ENCODE measurements at places on chromosomes 7 and 10.

GRCh38 chr7:40192036-40192435 lies 57.2 kb downstream of the SUGCT start:
- DNase-seq = no peak

- DNase-seq = no peak
Measured at GRCh38 chr7:71710442-71710841, 578.5 kb downstream of the GALNT17 start.

DNA sequence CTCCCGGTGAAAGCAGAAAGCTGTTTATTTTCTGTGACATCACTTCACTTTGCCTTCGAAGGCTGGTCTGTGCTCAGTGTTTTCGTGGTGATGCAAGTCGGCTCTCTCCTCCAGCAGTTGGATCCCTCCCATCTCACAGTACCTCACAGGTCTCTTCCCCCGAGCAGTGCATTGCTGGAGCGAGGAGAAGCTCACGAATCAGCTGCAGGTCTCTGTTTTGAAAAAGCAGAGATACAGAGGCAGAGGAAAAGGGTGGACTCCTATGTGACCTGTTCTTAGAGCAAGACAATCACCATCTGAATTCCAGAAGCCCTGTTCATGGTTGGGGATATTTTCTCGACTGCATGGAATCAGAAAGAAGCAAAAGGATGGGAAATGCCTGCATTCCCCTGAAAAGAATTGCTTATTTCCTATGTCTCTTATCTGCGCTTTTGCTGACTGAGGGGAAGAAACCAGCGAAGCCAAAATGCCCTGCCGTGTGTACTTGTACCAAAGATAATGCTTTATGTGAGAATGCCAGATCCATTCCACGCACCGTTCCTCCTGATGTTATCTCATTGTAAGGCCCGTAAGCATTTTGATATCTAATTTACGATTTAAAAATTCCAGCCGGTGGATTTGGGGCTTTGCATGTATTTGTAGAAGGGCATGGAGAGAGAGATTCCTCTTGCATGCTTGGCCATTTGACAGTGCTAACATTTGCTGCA lies at the start of gene LGI1:
Gene LGI1, plus strand, starts transcription at position 136 of the 707 bp plus-strand sequence. Its CDS starts 209 bp downstream, at position 345.
- no peak for DNase-seq

GRCh38 chr10:28564905-28565304 lies 32.0 kb downstream of the WAC start:
- DNase-seq = no peak

- no peak for DNase-seq
Measured at GRCh38 chr7:93902777-93903423, 3.5 kb upstream of the GNGT1 start.

GRCh38 chr10:22443175-22443901 lies 98.0 kb downstream of the SPAG6 start:
- DNase-seq = no peak

DNA sequence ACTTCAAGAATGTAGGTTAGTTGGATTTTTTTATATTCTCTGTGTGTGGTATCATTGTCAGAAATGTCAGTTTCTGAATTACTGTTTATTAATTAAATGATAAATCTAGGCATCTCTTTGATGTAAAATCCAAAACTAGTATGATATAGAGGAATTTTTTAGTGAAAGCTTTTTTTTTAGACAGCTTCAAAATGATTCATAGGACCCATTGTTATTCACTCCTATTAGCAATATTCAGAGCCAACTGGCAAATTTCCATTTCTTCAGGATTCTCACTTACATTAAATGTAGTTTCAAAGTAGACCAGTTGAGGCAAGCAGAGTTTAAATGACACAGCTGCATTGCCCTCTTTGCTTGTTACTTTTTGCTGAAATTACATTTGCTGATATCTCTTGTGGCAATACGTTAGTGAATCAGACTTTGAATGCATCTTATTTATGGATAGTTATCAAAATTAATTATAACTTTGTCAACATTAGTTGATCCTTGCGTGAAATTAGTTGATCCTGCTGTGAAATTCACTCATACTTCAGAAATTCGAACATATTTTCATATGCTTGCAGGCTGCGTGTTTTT lies 20.3 kb downstream of the ZNF277 start:
- no peak for DNase-seq

GRCh38 chr7:144049491-144049890 lies 743 bp downstream of the OR2A5 start:
- no peak for DNase-seq

DNA sequence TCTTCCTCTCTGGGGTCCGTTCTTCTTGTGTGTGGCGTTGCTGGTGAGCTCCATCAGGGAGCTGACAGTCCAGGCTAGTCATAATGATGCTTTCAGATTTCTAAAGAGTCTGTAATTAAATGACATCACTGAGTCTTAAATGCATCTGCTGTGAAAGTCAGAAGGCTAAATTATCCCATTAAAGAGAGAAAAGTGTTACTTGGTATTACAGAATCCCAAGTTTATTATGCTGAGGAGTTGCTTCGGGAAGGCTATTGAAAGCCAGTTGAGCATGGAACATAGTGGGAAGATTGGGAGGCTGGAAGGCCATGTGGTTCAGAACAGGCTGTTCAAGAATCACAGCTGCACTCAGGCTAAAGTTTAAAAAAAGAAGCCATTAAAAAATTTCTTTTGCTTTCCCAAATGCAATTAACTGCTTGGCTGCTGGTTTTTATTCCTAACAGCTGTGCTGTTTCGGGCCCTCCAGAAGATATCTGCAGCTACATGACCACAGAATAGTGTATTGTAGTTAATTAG lies 342.6 kb upstream of the LRGUK start:
- DNase-seq = no peak

GRCh38 chr10:22712956-22713852 lies 1.2 kb downstream of the PIP4K2A start:
- peak; percentile 57 for DNase-seq

DNA sequence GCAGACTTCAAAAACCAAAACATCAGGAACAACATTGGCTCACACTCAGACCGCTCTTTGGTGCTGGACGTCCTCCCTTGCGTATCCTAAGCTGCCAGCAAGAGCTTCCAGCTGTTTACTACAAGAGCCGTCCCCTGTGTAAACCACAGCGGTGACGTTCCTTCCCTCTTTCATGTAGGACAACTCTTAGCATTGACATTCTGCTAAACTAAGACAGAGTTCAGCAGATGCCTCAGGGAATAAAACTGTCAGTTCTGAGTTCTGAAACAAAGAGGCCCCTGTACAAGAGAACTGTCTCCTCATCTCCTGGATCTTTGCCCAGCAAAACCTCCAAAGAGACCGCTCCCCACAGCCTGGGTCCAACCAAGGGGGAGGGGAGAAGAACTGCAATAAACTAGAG lies 57.8 kb upstream of the OPALIN start:
- DNase-seq = no peak

- DNase-seq = no peak
Measured at GRCh38 chr10:74822521-74823089, 3.8 kb upstream of the KAT6B start.

DNA sequence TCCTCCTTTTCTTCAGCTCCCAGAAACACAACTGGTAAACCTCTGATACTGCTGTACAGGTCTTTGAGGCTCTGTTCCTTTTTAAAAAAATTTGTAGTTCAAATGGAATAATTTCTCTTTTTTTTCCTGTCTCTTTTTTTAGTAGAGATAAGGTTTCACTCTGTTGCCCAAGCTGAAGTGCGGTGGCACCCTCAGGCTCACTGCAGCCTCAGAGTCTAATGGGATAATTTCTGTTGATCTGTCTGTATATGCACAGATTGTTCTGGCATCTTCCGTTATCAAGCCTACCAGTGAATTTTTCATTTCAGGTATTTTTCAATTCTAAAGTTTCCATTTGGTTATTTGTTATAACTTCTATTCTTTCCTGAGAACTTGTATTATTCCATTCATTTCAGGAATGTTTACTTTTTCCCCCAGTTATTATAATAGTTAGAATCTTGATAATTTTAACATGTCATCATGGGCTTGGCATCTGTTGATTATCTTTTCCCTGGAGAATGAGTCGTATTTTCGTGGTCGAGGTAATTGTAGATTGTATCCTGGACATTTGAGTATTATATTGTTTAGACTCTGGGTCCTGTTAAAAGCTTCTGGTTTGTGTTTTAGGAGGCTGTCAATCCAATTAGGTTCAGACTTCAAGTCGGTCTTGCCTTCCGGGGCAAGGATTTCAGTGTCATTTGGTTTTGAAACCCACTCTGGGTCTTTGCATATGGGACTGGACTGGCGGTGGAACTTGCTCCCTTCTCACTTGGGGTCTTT lies 24.5 kb downstream of the CRCP start:
- DNase-seq = no peak

- DNase-seq = peak; percentile 48
Measured at GRCh38 chr7:50312250-50313162, 8.0 kb downstream of the IKZF1 start.

DNA sequence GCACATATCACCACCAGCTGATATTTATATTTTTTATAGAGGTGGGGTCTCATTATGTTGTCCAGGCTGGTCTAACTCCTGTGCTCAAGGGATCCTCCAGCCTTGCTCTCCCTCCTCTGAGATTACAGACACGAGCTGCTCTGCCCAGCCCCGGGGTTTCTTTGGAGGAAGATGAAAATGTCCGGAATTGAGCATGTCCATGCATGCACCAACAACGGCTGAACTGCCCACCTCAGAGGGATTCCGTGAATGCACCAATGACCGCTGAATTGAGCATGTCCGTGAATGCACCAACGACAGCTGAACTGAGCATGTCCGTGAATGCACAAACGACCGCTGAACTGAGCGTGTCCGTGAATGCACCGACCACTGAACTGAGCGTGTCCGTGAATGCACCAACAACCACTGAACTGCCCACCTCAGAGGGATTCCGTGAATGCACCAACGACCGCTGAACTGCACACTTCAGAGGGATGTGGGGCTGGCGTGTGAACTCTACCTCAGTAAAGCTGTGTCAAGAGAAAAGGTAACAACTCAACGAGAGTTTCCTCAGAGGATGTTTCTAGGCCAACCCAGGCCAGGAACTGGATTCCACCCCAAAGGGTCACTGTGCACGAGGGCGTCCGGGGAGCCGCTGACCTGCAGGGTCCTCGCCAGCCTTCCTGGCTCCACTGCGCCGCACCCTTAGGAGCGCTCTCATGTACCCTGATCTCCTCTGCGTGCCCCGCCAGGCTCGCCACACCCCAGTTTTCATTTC lies 34.9 kb upstream of the INPP5A start:
- DNase-seq = no peak

- no peak for DNase-seq
Measured at GRCh38 chr10:79382491-79382941, 35.2 kb downstream of the PPIF start.

- no peak for DNase-seq
Measured at GRCh38 chr7:94396037-94396431, 1.3 kb downstream of the COL1A2 start.

DNA sequence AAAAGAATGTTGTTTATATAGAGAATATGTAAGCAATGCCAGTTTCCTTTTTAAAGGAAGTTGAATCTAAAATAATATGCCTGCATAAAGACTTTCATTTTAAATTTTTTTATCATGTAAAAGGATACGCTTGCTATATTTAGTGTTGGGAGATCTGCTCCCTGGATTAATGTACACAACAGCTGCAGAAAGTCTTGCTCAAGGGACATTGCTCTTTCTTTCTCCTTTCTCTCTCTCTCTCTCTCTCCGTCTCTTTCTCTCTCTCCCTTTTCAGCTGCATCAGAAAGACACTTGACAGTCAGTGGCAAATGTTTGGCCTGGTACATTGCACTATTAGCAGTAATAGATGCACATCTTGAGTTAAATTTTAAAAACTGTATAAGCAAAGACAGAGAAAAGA lies 739 bp downstream of the MYPN start:
- no peak for DNase-seq

DNA sequence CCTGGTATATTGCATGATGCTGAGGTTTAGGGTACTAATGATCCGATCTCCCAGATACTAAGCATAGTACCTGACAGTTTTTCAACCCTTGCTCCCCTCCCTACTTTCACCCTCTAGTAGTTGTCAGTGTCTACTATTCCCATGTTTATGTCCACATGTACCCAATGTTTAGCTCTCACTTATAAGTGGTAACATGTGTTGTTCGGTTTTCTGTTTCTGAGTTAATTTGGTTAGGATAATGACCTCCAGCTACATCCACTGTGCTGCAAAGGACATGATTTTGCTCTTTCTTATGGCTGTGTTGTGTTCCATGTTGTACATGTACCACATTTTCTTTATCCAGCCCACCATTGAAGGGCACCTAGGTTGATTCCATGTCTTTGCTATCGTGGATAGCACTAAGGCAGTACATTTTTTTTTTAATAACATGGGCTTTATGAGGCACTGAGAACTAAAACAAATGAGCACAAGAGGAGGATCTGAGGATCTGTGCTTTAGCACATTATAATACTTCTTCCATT lies 28.1 kb downstream of the ITGB8 start:
- DNase-seq = no peak

GRCh38 chr7:10412422-10413019 lies 561.2 kb upstream of the PHF14 start:
- no peak for DNase-seq

DNA sequence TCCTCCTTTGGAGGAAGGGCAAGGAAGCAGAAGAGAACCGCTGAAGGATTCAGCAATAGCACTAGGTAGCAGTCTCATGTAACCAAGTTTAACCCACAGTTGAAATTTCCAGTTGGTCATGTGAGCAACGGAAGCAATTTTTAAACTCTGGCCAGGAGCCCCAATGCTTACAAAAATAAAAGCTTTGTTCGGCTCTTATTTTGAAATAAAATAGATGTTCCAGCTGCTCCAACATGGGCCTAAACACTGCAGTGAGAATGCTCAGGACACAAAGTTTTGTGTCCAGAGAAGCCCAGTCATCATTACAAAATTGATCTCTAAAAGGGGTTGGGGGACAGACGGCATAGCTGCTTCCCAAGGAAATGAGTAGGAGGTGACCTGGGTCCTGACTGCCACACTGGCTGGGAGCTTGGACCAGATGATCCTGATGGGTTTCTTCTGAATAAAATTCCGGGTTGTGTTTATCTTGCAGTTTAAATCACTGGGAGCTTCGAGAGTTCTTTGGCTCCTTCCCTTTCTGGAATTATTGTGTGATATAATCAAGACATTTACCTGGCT lies 452 bp upstream of the TMEM140 start:
- DNase-seq = no peak

GRCh38 chr10:29753283-29753682 lies 118.5 kb upstream of the SVIL start:
- DNase-seq = no peak

GRCh38 chr10:104580321-104580720 lies 60.8 kb upstream of the SORCS3 start:
- no peak for DNase-seq
